T-helper 17 cell (primary cell): ENCODE measurements at places on chromosomes 6 and 20.

DNA sequence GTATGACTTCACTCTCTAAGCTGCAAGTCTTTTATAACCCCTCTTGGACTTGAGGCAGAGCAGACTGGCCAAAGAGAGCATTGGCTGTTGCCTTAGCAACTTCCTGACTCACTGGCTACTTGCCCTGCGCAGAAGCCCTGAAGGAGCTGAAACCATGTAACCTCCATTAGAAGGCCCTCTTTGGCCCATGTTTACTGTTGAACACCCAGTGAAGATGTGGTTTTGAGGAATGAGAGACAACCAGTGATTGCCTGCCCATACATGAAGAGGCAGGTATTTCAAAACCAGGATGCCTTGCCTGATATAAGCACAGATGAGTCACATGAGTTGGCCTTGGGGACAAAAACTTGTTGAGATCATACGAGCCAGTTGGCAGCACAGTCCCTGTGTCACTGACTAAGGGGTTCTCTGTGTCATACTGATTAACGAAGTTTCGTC lies 182.5 kb downstream of the EDN1 start:
- DNase-seq, result no peak

DNA sequence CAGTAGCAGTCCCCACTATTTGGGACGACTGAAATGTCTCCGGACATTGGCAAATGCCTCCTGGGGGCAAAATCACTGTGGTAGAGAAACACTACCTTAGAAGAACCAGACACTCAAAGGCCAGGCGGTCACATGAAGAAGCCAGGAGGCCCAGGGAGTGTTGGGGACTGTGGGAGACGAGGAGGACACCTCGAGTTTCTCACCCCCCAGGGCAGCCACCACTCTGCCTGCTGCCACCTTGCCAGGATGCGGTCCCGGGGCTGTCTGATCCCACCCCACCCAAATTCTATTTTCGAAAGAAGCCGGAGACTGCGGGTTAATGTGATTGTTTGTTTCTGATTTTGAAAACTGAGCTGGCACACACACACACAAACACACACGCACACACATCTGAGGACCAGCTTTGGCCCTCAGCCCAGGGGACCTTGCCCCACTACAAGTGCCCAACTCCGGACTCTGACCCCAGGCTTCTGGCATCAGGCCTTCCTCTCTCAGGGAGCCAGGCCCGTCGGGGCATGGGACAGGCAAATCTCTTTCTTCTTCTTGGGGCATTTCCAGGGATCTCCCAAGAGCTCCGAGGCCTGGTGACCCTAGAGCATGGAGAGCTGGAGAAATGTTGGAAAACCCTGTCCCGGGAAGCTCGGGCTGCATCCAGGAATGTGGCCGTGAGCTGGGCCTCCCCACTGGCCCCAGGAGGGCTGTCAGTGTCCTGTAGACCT lies 187.5 kb upstream of the PMEPA1 start:
- DNase-seq, result no peak

- DNase-seq, result no peak
These were observed 8.2 kb upstream of the SNX9 start for GRCh38 chr6:157814883-157815282.

DNA sequence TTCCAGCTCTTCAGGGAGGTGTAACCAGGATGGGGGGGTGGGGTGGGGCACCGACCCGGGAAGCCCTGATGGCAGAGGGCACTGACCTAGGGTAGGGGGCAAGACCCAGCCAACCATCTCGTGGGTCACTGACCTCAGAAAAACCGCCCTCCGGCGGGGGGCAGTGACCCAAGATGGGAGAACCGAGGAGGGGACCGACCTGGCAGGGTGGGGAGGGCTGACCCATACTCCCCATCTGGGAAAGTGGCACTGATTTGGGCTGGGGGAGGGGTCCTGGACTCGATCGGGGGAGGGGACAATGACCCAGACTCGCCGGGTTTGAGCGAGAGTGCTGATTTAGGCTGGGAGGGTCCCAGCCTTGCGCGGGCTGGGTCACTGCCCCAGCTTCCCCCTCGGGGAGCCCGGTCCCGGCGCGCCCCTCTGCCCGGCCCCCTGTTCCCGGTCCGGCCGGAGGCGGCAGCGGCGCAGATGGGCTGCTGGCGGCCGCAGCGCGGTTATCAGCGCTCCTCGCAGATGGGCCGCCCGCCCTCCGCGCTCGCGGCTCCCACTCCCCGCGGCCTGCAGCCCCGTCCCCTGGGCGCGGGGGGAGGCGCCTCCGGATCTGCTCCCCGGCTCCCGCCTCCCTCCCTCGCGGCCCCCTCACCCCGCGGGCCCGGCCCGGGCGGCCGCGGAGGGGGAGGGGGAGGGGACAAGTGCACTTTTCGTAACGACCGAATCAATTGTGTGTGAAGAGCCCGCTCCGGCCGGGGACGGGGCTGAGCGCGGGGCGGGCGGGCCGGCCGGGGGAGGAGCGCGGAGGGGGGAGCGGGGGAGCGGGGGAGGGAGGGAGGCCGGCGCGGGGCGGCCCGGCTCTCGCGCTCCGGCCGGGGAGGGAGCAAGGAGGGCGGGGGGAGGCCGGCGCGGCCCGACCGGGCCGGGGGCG lies 2.2 kb downstream of the NOL4L start:
- DNase-seq, result peak; percentile 12

- no peak for DNase-seq
These were observed 157.4 kb downstream of the OGFRL1 start for GRCh38 chr6:71446057-71446456.

- DNase-seq, result no peak
These were observed 26.3 kb downstream of the SPDEF start for GRCh38 chr6:34529665-34530327.

DNA sequence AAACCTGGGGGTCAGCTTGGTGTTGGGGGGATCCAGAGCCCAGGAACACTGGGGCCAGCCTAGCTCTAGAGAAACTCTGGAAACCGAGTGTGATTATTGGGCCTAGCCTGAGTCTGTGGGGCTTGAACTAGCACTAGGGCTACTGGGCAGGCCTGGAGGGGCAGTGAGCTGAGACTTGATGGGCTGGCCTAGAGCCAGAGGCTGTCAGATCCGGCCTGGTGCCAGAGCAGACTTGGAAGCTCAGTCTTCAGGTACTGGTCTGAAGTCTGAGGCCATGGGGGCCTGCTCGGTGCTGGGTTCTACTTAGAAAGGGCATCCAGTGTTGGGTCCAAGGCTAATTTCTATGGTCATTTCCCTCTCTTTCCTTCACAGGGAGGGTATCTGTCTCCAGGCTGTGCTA lies 2.7 kb downstream of the DEFB112 start:
- DNase-seq, result no peak

GRCh38 chr20:62411479-62412193 lies 4.6 kb upstream of the CABLES2 start:
- no peak for DNase-seq

DNA sequence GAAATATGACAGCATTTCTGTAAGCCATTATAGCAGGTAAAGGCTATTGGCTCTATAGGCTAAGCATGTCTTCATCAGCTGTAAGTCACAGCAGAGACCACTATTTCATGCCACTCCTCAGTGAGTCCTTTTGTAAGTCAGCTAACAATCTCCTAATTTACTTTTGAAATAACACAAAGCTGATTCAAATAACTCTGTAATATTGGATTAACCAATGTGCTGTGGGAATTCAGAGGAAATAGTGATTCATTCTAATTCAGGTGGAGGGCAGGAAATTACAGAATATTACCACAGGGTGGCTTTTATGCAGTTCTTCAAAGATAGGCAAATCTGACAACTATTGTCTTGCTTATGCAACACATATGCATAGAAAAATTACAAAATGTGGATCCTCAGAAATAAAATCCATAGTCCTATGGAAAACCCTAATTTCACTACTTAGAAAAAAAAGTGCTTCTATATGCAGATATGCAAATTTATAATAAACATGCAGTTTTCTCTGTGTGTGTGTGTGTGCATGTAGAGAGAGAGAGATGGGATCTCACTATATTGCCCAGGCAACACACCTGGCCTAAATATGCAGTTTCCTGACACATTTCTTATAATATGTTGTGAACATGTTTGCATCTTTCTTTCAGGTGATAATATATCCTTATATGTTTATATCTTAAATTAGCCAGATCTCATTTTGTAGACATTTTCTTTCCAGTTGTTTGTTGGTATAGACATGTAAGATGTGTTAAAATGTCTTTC lies 4.8 kb upstream of the SMIM28 start:
- DNase-seq, result no peak

DNA sequence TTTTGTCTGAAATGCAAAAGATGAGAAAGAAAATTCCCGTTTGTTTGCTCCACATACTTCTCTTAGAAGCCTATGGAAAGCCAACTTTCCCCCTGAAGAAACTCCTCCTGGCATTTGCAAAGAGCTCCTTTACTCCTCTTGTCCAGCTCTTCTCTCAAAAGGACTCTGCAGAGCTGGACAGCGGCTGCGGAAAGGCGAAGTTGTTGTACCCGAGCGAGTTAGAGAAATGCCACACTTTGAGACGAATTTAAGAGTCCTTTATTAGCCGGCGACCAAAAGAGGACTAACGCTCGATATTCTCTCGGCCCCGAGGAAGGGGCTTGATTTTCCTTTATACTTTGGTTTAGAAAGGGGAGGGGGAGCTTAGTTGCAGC lies 157.8 kb downstream of the TRIM27 start:
- DNase-seq, result no peak

GRCh38 chr6:150456466-150456865 lies 87.7 kb downstream of the IYD start:
- DNase-seq, result no peak

GRCh38 chr6:136189104-136189503 lies 61.0 kb downstream of the MTFR2 start:
- DNase-seq, result no peak
